Thoracic aorta (tissue), 2 donors: ENCODE measurements at places on chromosomes 13 and 19.

DNA sequence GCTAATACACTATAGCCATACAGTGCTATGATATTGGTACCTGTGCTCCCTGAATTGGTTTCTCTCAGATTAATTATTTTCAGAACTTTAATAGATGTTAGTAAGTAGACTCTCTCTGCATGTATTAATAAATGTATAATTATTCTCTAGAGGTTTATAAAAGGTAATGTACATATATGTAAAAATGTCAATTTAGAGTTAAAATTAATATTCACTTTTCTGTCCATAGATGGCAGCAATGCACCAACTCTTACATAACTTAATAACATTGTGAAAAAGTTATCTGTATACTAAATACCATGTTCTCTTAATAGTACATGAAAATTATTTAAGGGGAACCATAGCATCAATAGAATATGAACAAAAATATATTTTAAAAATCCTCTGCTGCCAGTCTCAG, 515.0 kb upstream of the KLHL1 start:
- DNase-seq, result no peak

GRCh38 chr19:15154002-15154612, 46.7 kb downstream of the NOTCH3 start:
- DNase-seq, result no peak

DNA sequence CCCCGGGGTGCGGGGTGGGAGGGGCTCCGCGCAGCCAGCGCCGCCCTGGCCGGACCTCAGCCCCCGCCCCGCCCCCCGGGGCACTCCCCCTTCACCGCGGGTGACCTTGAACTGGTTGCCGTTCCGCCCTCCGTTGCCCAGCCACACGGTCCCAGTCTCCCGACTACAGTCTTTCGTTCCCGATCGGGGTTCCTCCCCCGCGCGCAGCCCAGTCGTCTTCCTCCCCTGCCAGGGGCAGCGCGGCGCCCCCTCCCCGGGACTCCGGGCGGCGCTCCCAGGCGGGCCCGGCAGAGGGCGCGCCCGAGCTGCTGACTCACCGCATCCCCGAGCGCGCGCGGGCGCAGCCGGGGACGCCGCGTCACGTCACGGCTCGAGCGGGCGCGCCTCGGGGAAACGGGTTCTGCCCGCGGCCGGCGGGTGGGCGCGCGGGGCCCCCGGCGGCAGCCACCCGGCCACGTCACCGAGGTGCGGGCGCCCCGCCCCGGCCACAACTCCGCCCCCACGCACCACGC, 459 bp downstream of the MIDN start:
- DNase-seq, result no peak

- no peak for DNase-seq
Observed at GRCh38 chr13:31009166-31009565, 76.7 kb downstream of the TEX26 start.

- DNase-seq, result no peak
Observed at GRCh38 chr19:14375055-14375581, 6.1 kb upstream of the ADGRE5 start.

DNA sequence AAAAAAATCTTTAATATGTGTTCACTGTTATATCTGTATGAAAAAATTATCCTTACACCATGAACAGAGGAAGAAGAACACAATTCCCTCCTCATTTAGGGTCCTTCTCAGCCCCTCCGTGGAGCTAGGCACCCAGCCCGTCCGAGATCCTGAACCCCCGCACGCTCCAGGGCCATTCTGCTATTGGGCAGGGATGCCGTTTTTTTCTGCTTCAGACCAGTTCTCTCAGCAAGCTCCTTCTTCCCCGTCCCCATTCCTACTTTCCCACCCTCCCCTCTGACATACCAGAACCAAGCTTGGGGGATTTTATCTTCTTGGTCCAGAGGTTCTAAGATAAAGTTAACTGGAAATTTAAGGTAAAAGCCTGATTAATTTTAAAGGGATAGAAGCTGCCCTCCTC, 36.2 kb downstream of the ATP12A start:
- no peak for DNase-seq

- DNase-seq, result no peak
Observed at GRCh38 chr19:906480-906879, 6.5 kb downstream of the R3HDM4 start.

DNA sequence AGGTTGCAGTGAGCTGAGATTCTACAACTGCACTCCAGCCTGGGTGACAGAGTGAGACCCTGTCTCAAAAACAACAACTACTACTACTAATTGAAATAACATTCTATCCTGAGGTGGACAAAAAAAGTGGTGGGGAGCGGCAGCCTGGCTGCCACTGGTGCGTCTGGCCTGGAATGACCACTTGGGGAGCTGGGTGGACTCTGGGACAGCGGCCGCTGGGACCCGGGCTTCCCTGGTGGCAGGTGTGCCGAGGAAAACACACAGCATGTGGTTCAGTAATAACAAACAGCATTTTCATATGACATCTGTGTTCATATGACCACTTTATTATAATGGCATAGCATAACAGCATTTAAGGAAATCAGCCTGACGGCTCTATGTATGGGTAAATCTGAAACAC, 33.9 kb downstream of the TFDP1 start:
- no peak for DNase-seq

GRCh38 chr19:39127812-39128515, 2.4 kb downstream of the PAK4 start:
- no peak for DNase-seq
